Sigmoid colon (tissue), 7 donors: ENCODE measurements at places on chromosomes 4 and X.

DNA sequence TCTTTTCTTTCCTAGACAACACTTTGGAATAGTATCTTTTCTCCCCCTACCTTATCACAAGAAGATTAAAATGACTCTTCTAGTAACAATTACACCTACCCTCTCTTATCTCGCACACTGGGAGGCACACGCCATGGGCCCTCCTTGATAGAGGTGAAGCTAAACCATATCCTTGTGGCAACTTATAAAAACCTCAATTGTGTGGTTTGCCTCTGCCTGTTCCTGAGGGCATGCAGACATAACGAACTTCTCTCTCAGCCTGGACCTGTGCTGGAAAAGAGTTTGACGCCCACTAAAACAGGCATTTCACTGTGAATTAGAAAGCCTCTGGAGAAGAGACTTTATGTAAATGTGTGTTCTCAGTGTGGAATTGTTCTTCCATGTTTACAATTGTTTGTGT, 141.2 kb downstream of the NDST3 start:
- DNase-seq = no peak

- DNase-seq = no peak
Observed at GRCh38 chr4:16289897-16290554, 63.8 kb upstream of the TAPT1 start.

GRCh38 chr4:146029147-146029546, 90.5 kb upstream of the ZNF827 start:
- DNase-seq = no peak

GRCh38 chr4:159823743-159824142, 720.9 kb downstream of the RAPGEF2 start:
- DNase-seq = no peak

DNA sequence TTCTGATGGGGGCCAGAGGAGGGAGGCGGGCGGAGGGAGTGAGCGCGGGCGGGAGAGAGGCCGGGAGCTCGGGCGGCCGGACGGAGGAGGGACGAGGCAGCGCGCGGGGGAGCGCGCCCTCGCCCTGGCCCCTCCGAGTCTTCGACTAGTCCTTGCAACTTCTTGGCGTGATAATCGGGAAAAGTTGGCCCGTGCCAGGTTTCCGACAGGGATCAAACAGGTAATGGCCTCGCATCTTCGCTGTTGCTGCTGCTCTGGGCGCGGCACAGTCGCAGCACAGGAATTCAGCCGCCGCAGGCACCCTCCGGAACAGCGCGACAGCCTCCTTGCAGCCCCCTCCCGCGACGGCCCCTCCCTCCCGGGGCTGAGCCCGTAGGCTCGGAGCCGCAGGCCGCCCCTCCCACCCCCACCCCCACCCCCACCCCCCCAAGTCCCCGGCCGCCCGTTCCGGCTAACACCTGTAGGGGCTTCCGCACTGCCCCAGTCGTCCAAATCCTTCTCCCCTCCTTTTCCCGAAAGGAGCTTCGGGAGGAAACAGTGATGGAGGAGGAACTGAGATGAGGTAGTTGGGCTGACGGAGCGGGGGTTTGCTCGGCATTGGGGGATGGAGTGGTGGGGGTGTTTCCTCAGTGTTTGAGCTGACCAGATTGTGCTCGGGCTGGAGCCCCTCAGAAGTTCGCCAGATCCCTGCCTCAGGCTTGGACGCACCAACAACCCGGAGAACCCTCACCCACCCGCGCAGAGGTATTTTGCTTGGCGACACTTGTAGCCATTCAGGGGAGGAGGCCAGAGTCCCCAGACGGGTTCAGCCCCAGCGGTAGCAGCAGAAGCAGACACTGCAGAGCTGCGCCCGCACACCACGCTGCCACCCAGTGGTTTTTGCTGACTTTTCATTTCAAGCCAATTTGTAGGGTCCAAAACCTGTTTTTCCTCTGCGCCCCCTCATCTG, at the start of gene FGF13:
Gene FGF13, minus strand, starts transcription at position 319 of the 949 bp plus-strand sequence. CDS start 714 bp downstream, outside the sequence.
- DNase-seq = peak; percentile 68
